ENCODE measurements at places on chromosomes 7 and 10.

DNA sequence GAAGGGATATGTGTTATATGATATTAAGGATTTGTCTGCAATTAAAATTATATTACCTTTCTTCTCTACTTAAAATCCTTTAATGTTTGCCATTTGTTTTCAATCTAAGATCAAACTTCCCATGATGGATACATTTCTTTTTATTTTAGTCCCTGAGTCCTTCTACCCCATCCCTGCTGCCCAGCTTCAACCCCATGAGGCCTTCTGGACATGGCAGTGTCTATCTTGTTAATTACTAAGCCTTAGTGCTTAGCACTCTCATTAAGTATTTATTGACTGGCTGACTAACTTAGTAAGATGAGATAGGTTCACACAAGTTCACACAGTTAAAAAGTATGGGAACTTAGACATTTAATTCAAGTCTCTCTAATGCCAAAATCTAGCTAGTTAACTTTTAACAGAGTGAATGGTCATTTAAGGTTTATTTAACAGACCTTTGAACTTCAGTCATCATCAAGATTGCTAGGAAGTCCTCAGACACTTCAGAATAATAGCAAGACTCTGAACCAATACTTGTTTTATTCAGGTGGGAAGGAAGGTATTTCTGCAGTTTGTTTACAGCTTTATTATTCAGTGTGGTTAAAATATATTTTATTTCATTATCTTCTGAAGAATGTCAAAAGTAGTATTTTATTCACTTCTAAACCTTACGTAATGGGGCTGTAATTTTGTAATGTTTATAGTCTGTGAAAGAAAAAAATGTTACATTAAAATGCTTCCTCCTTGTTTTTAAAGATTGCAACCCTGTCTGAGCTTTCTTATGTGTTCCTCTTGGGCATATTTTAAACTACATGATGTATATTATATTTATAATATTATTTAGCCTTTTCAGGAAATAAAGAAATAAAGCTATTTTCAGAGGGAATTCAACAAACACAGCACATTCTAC is 848.9 kb downstream of the REEP3 start:
- no peak for DNase-seq

DNA sequence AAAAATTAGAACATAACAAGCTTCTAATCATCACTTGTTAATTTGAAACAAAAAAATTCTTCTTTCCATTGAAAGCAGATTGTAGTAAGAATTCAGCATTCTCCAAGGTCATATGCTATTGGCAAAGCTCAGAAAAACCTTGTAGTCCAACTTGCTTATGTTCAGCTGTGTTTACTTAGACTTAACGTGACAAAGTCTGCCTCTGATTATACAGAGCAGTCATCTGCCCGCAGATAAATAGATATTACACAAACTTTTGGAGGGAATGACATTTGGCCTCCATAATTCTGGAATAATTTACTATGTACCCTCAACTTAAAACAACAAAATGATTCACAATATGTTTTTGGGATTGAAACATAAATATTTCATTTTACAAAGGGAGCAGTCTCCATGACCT is 45.8 kb downstream of the MKX start:
- no peak for DNase-seq

DNA sequence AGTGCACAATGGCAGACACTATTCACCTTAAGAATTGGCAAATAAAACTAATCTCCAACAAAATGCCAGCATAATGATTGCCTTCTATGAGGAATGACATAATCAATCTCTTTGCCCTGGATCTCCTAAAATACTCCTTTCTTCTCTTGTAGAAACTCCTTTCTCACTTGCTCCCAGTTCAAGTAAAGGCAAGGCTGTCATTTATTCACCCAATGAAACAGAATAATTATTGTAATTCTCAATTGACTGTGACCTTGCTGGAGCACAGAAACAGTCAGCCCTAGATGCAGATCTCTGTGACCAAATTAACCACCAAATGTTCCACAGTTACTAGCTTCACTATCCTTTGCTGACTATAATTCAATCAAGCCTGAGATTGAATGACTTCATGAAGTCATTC is 99.3 kb downstream of the SEMA3C start:
- DNase-seq = no peak

DNA sequence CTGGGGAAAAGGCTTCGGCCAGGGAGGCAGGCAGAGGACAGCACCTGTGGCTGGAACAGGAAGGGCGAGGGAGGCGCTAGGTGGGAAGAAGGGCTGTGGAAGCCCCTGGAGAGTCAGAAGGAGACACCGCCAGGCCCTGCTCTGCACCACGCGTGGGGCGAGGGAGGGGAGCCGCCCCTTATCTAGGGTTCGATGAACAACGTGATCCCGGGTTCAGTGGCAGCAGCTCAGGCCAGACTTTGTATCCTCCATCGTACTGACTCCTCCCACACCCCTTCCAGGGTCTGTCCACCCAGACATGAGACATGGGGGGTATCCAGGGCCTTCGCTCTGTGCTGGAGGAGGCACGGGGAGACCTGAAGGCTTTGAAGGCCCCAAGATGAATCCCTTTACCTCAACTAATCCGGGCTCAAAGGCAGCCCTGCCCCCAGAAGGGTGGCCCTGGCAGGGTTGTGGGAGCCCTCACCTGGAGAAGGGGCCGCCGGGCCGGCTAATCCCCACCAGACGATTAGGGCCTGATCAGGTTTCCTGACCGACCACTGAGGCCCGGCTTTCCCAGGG is 110.8 kb downstream of the PDGFA start:
- DNase-seq = no peak

DNA sequence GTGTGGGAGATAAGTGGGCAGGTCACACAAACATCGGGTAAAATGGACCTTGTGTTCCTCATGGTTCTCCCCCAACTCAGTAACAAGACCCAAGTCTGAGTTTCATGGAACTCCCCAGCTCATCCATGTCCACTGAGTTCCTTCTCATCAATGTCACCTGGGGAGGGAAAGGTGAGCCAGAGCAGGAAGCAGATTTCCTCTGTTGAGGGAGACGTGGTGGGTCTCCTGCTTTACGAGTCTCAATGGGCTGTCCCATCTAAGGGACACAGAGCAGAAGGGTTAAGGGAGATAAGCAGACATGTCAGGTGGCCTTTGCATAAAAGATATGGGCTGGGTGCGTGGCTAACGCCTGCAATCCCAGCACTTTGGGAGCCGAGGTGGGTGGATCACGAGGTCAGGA is 56.5 kb upstream of the SORCS3 start:
- no peak for DNase-seq

- no peak for DNase-seq
These were observed 10.8 kb downstream of the ERLIN1 start for GRCh38 chr10:100174699-100175677.

DNA sequence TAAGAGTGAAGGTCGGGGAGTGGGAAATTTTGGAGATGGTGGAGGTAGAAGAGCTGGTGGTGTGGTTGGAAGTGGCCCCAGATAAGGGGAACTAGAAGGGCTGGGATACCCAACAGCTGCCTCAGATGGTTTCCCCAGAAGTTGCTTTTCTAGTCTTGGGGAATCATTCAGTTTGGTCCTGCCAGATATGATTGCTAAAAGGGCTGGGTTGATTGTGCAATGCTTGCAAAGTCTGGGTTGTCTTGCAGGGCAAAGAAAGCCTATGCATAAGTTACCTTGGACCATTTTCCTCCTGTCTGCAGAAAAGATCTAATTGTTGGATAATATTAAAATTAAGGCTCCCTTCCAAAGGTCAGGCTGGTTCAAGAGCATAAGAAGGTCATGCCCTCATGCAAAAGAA is 213.8 kb upstream of the ZNF804B start:
- no peak for DNase-seq

- DNase-seq = no peak
These were observed 1176.0 kb upstream of the AUTS2 start for GRCh38 chr7:68422281-68422680.

DNA sequence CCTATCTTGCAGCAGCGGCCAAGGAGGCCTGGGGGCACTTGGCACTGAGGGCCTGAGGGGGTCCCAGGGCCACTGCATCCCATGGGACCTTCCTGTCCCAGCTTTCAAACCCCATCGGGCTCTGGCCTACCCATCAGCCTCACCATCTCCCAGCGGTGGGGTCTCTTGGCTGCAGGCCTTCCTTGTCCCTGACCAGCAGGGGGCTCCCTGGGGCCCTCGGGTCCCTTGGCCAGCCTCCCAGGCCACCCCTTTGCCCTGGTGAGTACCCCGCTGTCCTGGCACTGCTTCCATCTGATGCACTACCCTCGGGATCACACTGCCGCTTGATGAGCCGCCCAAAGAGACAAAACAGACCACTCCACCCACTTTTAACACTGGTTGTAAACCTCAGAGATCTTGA is 43.5 kb downstream of the YKT6 start:
- DNase-seq = no peak

GRCh38 chr10:51344371-51344770 is 270.1 kb downstream of the PRKG1 start:
- DNase-seq = no peak

DNA sequence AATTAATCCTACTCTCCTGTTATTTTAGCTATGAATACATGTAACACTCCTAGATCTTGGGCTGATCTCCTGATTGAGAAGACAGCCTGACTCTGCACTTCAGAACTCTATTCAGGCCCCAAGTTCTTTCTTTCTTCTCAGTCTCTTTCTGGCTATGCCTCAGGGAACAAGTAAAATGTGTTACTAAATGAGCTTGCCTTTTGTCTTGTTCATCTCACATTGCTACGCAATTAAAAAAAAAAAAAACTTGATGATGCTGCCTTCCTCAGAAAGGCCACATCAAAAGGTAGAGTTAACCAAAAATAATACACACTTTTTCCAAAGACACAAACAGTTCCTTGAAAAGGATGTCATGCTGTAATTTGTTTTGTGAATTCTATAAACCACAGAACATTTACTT is 258.1 kb downstream of the TWIST1 start:
- no peak for DNase-seq

GRCh38 chr10:84306751-84307384 is 21.5 kb upstream of the CCSER2 start:
- DNase-seq = no peak

DNA sequence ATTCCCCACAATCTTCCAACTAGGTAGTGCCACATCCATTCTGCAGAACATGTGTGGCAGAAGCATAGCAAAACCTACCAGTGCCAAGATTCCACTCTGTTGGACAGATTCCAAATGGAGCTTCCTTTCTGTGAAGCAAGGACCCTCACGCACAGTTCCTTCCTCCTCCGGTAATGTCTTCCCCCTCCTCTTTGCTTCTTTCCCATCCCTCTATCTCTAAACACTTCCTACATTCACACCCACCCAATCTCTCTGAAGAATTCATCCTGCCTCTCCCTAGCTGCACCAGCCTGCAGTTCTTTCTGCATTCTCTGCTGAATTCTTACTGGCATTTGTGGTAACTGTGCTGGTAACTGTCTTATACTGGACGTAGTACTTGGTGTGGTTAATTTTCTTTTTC is 124.9 kb downstream of the RNLS start:
- no peak for DNase-seq

- DNase-seq = no peak
These were observed 27.2 kb downstream of the ADK start for GRCh38 chr10:74178042-74178791.

GRCh38 chr10:82866424-82867020 is 991.5 kb downstream of the NRG3 start:
- no peak for DNase-seq

- DNase-seq = no peak
These were observed 50.0 kb downstream of the PRF1 start for GRCh38 chr10:70552586-70552985.

GRCh38 chr10:27820637-27821036 is 75.0 kb upstream of the MKX start:
- DNase-seq = no peak

DNA sequence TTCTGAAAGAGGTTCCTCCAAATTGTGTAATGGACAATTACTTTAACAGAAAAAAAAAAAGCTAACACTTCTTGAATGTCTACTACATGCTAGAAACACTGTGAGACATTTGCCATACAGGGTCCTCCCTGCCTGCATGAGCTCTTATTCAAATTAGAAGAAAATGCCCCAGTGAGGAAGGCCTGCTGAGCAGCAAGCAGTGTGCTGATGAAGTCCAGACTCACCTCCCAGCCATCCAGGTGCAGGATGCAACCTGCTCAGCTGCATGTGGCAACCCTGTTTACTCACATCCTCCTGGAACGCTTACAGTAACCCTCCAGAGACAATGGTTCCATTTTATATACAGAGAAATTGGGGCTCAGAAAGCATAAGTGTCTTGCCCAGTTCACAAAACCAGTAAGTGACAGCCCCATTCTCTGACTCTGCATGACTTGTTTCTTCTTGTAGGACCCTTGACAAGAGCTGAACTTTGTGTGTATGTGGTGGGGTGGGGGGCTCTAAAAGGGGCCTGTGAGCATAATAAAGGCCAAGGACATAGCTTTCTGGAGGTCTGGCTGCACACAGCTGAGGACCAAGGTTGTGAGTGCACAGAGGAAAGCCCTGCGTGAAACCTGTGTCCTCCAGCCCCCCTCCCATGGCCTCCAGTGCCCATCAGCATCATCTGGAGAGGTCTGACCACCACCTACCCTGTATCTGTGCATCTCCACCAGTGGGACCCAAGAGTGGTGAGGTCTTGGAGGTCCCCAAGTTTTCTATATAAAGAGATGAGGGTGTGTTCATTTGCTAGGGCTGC is 387.8 kb downstream of the GRID1 start:
- DNase-seq = no peak

DNA sequence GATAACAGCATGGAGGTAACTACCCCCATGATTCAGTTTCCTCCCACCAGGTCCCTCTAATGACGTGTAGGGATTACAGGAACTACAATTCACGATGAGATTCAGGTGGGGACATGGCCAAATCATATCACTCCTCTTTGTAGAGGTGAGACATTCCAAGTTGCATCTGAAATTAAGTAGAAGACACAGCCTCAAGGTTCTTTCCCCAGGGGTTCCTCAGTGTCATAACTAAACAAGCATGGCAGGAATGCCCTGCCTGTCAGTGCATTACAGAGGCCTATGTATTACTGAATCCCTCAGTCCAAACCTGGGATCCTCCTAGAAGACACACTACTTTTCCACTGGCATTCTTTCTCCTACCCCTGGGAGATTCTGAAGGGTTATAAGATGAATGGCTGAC is 42.6 kb upstream of the WNT16 start:
- no peak for DNase-seq

- DNase-seq = no peak
These were observed 14.1 kb upstream of the CRCP start for GRCh38 chr7:66100408-66101050.

- DNase-seq = no peak
These were observed 31.8 kb upstream of the CARD11 start for GRCh38 chr7:3075441-3075840.

DNA sequence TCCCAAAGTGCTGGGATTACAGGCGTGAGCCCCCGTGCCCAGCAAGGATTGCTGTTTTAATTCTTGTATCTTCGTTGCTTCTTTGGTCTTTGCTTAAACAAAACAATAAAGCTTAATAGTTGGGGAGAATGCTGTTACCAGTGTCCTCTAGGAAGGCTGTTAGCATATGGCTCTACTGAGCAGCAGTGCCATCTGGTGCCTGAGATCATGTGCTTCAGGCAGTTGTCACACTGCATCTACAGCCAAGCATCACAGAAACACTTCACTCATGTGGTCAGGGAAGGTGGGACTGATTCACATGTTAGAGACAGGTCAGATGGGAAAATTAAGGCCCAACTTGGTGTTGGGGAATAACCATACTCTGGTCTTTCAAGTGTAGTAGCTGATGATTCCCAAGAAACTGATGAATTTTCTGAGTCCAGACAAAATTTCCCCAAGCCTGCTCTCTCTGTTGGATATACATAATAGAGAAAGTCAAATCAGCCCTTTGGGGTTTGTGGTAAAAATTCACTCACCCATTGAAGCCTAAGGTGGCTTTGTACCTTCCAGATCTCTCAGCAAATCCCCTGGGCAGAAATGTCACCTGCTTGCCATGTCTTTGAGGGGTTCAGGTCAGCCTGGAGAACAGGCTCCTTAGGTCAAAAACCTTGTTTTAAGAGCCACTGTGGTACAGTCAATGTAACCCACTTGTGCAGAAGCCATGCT is 28.4 kb downstream of the UBE2D4 start:
- DNase-seq = no peak
